Neural progenitor cell (in vitro differentiated cells): ENCODE measurements at places on chromosomes 7 and 10.

DNA sequence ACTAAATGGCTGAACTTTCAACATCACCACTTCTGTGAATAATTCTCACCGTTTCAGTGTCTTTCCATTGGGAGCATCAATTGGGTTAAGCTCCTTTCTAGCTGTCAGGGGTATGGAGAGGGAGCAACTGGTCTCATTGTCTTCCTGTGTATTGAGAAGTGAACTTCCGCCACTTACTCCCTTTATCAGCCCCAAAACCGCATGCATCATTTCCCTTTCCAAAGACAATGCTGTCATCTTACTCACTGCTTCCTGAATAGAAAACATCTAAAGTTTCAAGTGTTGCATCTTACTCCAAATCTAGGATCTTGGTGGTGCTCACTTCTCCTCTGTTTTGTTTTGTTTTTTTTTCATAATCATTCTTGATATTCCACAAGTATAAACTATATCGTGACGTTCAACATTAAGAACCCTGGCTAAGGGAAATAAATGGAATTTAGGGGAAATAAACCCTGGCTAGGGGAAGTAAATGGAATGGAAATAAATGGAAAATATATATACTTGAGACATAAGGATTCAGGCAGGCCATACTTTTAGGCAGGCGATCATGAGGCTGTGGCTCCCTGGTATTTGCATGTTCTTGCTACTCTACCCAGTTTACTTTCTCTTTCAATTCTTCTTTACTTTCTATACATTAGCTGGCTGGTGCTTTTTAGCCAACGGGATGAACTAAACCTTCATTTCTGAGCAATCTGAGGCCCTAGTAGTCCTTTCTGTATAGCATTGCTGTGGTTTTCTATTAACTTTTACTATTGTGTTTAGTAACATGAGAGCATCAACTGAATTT lies 371.9 kb downstream of the BMPER start:
- no peak overlapping the region for H3K27ac ChIP-seq
- H3K4me3 ChIP-seq, result no peak overlapping the region
- no peaks in the 10 kb centered on the region for H3K27me3 ChIP-seq
- peak; percentile 19 for DNase-seq
- no peaks in the 10 kb centered on the region for H3K36me3 ChIP-seq
- peaks cover 8% of the 10 kb centered on the region for H3K4me1 ChIP-seq

DNA sequence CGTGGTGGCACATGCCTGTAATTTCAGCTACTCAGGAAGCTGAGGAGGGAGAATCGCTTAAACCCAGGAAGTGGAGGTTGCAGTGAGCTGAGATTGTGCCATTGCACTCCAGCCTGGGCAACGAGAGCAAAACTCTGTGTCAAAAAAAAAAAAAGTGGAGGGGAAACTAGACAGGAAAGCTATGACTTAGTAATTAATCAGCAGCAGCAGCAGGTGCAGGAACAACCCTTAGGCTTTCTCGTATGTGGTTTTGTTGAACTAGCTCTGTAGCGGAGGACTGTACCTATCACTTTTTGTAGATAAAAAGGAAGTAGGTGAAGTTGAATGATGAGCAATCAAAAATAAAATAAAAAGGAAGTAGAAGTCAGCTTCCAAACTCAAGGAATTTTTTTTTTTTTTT lies 76.9 kb upstream of the KMT2C start:
- no peaks in the 10 kb centered on the region for H3K4me1 ChIP-seq
- H3K4me3 ChIP-seq, result no peak overlapping the region
- H3K36me3 ChIP-seq, result no peaks in the 10 kb centered on the region
- H3K27ac ChIP-seq, result no peak overlapping the region

DNA sequence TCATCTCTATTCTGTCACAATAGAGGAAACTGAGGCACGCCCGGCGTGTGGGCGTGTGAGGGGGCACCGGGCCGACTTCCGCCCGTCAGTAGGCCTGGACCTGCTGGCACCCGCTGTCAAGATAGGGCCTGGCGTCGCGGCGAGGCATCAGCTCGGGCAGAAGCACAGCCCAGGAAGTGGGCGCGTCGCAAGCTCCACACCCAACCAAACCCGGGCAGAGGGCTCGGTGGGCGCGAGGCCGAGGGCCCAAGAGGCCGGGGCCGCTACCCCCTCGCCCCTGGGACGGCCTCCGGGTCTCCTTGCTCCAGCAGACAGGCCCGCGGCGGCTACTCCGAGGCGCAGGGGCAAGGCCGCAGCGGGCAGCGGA lies 91.2 kb downstream of the SPAG6 start:
- H3K36me3 ChIP-seq, result no peaks in the 10 kb centered on the region
- DNase-seq, result no peak
- no peak overlapping the region for H3K27ac ChIP-seq

GRCh38 chr10:123741146-123741545 lies 75.0 kb downstream of the GPR26 start:
- no peak for DNase-seq
- no peaks in the 10 kb centered on the region for H3K36me3 ChIP-seq
- H3K27ac ChIP-seq, result no peak overlapping the region
- no peaks in the 10 kb centered on the region for H3K27me3 ChIP-seq
- H3K4me1 ChIP-seq, result no peaks in the 10 kb centered on the region

- no peaks in the 10 kb centered on the region for H3K27me3 ChIP-seq
- H3K4me1 ChIP-seq, result peaks cover 39% of the 10 kb centered on the region
- no peaks in the 10 kb centered on the region for H3K36me3 ChIP-seq
- no peak overlapping the region for H3K27ac ChIP-seq
Observed at GRCh38 chr10:98642281-98642680, 195.5 kb upstream of the HPS1 start.

GRCh38 chr10:44467090-44467489 lies 82.2 kb upstream of the CXCL12 start:
- H3K36me3 ChIP-seq, result no peaks in the 10 kb centered on the region
- H3K27ac ChIP-seq, result no peak overlapping the region
- no peaks in the 10 kb centered on the region for H3K27me3 ChIP-seq
- no peak overlapping the region for H3K4me3 ChIP-seq
- no peak for DNase-seq

- H3K4me3 ChIP-seq, result no peak overlapping the region
- no peaks in the 10 kb centered on the region for H3K4me1 ChIP-seq
- H3K27me3 ChIP-seq, result no peaks in the 10 kb centered on the region
- H3K27ac ChIP-seq, result no peak overlapping the region
- no peaks in the 10 kb centered on the region for H3K36me3 ChIP-seq
Observed at GRCh38 chr10:70551971-70552422, 50.5 kb downstream of the PRF1 start.

GRCh38 chr10:43210556-43210955 lies 56.3 kb downstream of the RASGEF1A start:
- no peaks in the 10 kb centered on the region for H3K27me3 ChIP-seq
- H3K4me3 ChIP-seq, result no peak overlapping the region
- no peaks in the 10 kb centered on the region for H3K4me1 ChIP-seq
- DNase-seq, result no peak
- H3K27ac ChIP-seq, result no peak overlapping the region
- H3K36me3 ChIP-seq, result no peaks in the 10 kb centered on the region

DNA sequence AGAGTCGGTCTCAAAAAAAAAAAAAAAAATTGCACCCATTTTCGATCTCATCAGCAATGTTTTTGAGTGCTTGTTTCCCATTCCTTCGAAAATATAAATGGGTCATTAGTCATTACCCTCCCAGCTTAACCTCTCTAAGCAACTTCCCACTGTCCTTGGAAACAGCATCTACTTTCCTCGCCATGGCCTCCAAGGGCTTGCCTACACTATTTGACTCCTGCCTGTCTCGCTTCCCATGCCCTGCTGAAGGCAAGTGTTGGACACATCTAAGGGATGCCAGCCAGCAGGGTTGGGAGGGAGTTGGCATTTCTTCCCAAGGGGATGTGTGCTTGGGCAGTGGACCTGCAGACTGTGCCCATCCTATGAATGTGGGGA lies 12.7 kb upstream of the RHBDD2 start:
- H3K27me3 ChIP-seq, result no peaks in the 10 kb centered on the region
- DNase-seq, result no peak

GRCh38 chr7:146359176-146359575 lies 242.6 kb downstream of the CNTNAP2 start:
- no peaks in the 10 kb centered on the region for H3K27me3 ChIP-seq
- H3K4me3 ChIP-seq, result no peak overlapping the region
- no peaks in the 10 kb centered on the region for H3K36me3 ChIP-seq
- no peak for DNase-seq

- H3K4me1 ChIP-seq, result no peaks in the 10 kb centered on the region
- H3K36me3 ChIP-seq, result no peaks in the 10 kb centered on the region
- no peaks in the 10 kb centered on the region for H3K27me3 ChIP-seq
- H3K4me3 ChIP-seq, result no peak overlapping the region
- H3K27ac ChIP-seq, result no peak overlapping the region
Observed at GRCh38 chr10:86176850-86177536, 189.6 kb downstream of the GRID1 start.

DNA sequence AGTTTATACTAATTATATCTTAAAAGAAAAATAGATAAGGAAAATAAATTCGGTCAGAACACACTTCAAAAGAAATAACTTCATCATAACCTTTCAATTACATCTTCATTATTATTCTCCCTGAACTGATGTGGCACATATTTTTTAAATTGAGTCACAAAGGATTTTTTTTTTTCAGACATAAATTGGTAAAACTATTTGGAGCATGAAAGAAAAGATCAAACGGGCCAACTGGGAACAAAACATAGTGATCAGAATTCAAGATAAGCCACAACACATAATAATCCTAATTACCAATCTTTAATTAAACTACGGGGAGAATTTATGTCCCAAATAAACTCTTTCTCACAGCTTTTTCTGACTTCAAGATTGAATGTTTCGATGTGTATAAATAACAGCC lies 258.2 kb upstream of the MAGI2 start:
- H3K36me3 ChIP-seq, result no peaks in the 10 kb centered on the region
- no peak overlapping the region for H3K4me3 ChIP-seq
- no peak for DNase-seq
- no peaks in the 10 kb centered on the region for H3K27me3 ChIP-seq
- no peak overlapping the region for H3K27ac ChIP-seq
- H3K4me1 ChIP-seq, result no peaks in the 10 kb centered on the region

- peak; percentile 91 for DNase-seq
- no peaks in the 10 kb centered on the region for H3K4me1 ChIP-seq
- H3K4me3 ChIP-seq, result no peak overlapping the region
Observed at GRCh38 chr10:102835007-102835482, 2.2 kb downstream of the CYP17A1 start.

DNA sequence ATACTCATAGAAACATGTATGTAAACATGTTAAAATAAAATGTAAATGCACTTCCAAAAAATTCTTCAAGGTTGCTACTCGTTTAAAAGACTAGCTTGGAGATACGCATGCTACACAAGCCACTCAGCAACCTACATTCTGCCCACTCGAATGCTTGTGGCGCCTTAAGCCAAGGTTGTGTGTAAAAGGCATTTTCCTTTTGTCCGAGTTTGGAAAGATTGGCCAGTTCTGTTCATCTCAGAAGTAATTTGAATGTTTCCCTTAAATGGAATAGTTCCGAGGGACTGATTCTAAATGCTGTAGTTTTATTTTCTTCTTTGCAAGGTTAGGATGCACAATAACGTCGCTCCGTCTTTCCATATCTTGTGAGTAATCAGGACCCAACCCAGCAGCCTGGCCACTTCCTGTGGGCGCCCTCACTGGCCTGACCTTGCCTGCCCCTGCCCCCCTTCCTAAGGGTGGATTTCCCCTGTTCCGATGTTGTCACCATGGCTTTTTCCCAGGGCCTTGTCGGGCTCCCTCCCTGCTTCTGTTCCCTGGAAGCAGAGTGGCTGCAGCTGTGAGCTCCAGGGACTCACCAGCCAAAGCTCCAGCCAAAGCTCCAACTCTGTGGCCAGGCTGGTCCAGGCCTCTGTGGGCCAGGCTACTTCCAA lies 70.6 kb downstream of the PTPRE start:
- H3K4me3 ChIP-seq, result no peak overlapping the region
- no peaks in the 10 kb centered on the region for H3K4me1 ChIP-seq
- peaks cover 6% of the 10 kb centered on the region for H3K27me3 ChIP-seq
- H3K36me3 ChIP-seq, result no peaks in the 10 kb centered on the region
- no peak overlapping the region for H3K27ac ChIP-seq

DNA sequence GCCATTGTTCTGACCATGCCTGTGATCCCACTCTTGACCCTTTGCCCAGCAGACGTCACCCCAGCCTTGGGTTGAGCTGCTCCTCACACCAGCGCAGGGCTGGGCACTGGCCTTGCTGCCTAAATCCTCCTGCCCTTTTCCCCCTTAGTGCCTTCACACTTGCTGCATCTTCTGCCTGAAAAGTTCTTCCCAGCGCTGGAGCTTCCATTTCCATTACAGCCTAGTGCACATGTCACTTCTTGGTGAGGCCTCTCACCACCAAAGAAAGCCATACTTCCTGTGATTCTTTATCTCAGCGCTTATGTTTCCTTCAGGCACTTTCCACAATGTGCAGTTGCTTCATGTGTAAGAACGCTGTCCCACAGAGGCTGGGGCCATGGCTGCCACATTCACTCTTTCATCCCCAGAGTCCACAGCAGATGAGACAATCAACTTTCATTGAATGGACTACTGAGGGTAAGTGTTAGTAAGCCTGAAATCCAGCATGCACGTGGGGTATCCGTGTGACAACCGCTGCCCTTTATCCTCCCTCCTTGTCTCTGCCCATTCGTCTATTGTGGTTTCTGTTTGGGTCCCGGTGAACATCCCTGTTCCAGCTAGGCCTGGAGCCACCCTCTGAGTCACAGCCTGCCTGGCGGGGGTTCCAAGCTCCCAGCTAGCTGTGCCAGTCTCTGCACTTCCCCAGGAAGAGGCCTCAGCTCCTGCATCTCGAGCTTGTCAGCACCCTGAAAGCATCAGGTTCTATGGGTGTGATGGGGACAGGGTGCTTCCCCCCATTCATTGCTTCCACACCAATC lies 37.3 kb downstream of the ADRA2A start:
- H3K27me3 ChIP-seq, result no peaks in the 10 kb centered on the region
- H3K27ac ChIP-seq, result no peak overlapping the region
- H3K4me1 ChIP-seq, result no peaks in the 10 kb centered on the region
- no peak overlapping the region for H3K4me3 ChIP-seq
- no peaks in the 10 kb centered on the region for H3K36me3 ChIP-seq

- H3K4me1 ChIP-seq, result no peaks in the 10 kb centered on the region
- H3K27ac ChIP-seq, result no peak overlapping the region
- peaks cover 10% of the 10 kb centered on the region for H3K27me3 ChIP-seq
- no peak for DNase-seq
- no peaks in the 10 kb centered on the region for H3K36me3 ChIP-seq
- H3K4me3 ChIP-seq, result no peak overlapping the region
Observed at GRCh38 chr10:3241274-3241921, 68.8 kb upstream of the PITRM1 start.

- H3K27ac ChIP-seq, result no peak overlapping the region
- no peaks in the 10 kb centered on the region for H3K36me3 ChIP-seq
Observed at GRCh38 chr10:59537501-59537900, 172.1 kb downstream of the SLC16A9 start.
